ENCODE measurements at places on chromosomes 11 and 22.
A peak's percentile ranks its signal among the peaks of the same experiment; 100 is the strongest.

DNA sequence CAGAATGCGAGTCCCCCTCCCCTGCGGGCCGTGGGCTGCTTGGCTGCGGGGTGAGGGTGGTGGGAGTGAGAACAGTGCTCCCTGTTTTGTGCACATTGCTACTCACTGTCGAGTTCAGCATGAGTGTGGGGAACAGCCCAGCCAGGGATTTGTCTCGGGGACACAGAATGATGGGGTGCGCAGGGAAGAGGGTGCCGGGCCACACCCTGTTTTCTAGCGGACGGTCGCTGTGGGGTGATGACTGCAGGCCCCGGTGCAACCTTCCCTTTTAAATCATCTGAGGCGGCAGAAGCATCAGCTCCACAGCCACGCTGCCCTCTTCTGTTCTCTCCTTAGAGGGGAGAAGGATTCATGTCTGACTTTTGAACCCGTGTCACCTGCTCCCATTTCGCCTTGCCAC is 1051.2 kb downstream of the TBC1D22A start:
- no peak for DNase-seq

- peak; percentile 39 for DNase-seq
Measured at GRCh38 chr11:72642043-72642883, 32.0 kb downstream of the PDE2A start.

GRCh38 chr22:44402196-44403111 is 89.7 kb upstream of the SHISAL1 start:
- DNase-seq, result no peak

DNA sequence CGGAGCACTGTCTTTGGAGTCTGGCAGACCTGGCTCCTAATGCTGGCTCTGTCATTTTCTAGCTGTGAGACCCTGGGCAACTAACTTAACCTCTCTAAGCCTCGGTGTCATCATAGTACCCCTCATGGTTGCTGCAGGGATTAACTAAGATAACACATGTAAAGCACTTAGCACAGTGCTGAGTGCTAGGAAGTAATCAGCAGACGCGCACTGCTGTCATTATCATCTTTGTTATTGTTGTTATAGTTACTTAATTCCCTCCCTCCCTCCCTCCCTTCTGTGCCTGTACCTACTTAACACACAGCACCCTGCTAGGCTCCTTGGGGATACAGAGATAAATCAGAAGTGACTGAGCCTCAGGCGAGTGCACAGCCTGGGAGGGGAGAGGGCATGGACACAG is 104.7 kb upstream of the PITPNB start:
- no peak for DNase-seq

GRCh38 chr11:70203751-70204465 is 812 bp downstream of the FADD start:
- peak; percentile 90 for DNase-seq

DNA sequence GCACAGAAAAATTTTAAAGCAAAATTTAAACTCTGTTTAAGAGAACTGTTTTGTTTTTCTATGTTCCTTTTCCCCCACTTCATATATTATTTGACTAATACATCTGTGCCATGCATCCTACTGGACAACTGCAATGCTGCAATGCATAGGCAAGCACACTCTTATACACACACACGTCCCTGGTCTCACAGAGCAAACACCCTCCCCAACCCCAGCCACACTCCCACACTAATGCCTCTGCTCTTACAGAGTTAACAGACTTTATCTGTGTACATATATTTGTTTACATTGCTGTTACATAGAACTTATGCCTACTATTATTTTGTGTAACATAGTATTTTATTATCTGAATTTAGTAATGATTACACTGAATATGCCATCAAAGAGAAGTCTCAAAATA is 25.5 kb upstream of the CTSC start:
- DNase-seq, result no peak

DNA sequence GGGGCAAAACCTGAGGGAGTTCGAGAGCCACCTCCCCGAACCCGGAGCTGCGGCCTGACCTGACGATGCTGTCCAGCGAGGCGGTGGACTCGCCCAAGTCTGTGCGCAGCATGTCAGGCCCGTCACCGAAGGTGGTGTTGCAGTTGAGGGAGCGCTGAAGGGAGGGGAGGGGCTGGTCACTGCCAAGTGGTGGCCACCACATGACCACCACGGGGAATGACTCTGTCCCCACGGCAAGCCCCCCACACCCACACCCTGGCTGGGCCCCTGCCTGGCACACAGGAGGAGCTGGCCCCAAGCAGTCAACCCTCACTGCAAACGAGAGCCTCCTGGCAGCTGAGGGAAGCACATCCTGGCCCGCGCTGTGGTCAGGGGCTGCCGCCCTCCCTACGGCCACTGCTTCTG is 30.8 kb downstream of the TRMU start:
- DNase-seq, result no peak

- no peak for DNase-seq
Measured at GRCh38 chr11:66953081-66953833, 4.9 kb downstream of the PC start.

GRCh38 chr11:126405374-126405773 is 49.9 kb downstream of the ST3GAL4 start:
- no peak for DNase-seq

Measured in astrocyte of the hippocampus (primary cell).